ENCODE measurements at places on chromosomes 2 and 18. TPM values are rescaled to one million over a fixed set of nuclear protein-coding genes. Genes with fewer than 3 reads are reported as not detected.

The SOCS6 gene
- 2.6 TPM for total RNA-seq

The MOGAT1 gene
- not detected for total RNA-seq

The PLEK gene
- total RNA-seq = 9.1 TPM

The EGR4 gene
- not detected for total RNA-seq

The TFPI gene
- not detected for total RNA-seq

The RNF125 gene
- 38.2 TPM for total RNA-seq

The COL4A3 gene
- 0.03 TPM for total RNA-seq

The DSG4 gene
- total RNA-seq = not detected

DNA sequence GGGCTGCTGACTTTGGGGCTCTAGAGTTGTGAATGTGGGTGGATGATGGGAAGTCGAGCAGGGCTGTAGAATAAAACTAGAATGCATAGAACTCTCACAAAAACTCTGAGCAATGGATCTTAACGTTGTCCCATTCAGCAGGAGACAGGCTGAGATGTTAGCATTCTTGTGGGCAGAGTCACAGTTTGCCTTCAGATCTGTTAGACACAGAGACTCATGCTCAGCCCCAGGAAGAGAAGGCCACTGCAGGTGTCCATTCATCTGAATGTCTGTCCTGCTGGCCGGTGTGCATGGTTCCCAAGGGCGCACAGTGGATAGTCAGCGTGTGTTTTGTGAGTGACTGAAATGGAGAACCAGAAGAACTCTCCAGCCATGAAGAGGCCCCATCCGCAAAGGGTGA lies 111.3 kb downstream of the TSN start:
- H3K36me3 ChIP-seq = no peaks in the 10 kb centered on the region
- no peak for DNase-seq
- no peak overlapping the region for H3K27ac ChIP-seq
- H3K27me3 ChIP-seq = peaks cover 6% of the 10 kb centered on the region
- no peaks in the 10 kb centered on the region for H3K4me1 ChIP-seq

DNA sequence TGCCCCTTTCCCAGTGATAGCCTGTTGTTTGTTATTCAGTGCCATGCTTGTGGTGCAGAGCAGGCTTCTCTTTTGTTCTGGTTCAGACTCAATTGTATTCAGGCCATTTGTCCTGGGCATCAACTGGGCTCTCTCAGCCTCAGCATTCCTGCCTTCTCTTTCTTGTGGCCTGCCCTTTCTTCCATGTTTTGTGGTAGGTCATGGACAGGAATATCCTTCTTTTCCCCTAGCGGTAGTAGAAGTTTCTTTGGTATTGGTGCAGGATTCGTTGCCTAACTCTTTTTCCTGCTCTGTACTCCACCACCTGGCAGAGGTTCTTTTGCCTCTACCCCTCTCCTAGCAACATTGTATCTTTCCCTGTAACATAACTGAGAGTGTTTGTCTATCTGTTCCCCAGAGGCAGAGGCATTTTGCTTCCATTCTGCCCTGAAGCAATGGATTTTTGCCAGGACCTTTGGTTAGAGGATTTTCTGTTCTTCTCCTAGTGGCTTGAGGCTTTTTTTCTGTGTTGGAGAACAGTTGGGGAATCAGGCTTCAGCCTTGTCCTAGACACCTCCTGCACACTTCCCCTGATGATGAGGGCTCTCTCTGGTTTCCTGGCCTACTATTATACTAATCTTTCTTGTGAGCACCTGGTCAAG lies 68.5 kb downstream of the NCOA1 start:
- no peak for DNase-seq
- H3K27me3 ChIP-seq = no peaks in the 10 kb centered on the region
- H3K4me3 ChIP-seq = no peak overlapping the region
- no peak overlapping the region for H3K27ac ChIP-seq
- H3K4me1 ChIP-seq = no peaks in the 10 kb centered on the region

DNA sequence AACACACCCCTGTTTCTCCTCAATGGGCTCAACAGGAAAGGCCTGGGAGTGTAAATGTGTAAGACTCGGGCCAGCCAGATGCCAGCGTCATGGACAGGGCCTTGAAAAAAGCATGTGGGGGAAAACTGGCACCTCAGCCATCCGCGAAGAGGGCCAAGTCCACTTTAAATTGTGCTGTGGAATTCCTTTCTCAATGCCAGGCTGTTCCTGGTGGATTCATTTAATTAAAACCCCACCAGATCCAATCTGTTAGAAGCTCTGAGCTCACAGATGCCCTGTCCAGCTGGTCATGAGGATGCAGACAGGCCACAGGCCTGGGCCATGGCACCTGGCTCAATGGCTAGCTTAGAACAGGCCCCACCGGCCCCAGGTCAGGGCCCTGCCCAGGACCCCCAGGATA lies 24.8 kb downstream of the KCNK3 start:
- no peaks in the 10 kb centered on the region for H3K4me1 ChIP-seq
- no peaks in the 10 kb centered on the region for H3K27me3 ChIP-seq
- H3K4me3 ChIP-seq = no peak overlapping the region
- DNase-seq = no peak
- H3K27ac ChIP-seq = no peak overlapping the region

DNA sequence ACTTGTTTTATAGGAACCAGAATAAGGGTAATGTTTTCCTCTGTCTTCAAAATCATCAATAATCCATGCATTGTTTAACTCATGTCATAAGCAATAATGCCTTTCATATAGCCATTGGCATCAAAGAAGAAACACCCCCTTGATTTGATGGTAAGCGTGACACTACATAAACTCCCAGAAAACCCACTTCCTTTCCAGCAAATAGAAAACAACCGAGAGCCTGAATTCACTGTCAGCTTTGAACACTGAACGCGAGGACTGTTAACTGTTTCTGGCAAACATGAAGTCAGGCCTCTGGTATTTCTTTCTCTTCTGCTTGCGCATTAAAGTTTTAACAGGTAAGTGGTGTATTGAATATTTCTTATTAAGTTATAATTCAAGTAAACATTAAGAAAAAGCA lies at the start of gene ICOS:
ICOS (plus strand) TSS at position 229 of the 400 bp plus-strand sequence; CDS start at position 281, 52 bp downstream.
- peak within 1 kb of the TSS; percentile 79 for H3K27ac ChIP-seq
- H3K36me3 ChIP-seq = no peaks in the 10 kb centered on the region
- DNase-seq = peak; percentile 66
- peaks cover 63% of the 10 kb centered on the region for H3K4me1 ChIP-seq

DNA sequence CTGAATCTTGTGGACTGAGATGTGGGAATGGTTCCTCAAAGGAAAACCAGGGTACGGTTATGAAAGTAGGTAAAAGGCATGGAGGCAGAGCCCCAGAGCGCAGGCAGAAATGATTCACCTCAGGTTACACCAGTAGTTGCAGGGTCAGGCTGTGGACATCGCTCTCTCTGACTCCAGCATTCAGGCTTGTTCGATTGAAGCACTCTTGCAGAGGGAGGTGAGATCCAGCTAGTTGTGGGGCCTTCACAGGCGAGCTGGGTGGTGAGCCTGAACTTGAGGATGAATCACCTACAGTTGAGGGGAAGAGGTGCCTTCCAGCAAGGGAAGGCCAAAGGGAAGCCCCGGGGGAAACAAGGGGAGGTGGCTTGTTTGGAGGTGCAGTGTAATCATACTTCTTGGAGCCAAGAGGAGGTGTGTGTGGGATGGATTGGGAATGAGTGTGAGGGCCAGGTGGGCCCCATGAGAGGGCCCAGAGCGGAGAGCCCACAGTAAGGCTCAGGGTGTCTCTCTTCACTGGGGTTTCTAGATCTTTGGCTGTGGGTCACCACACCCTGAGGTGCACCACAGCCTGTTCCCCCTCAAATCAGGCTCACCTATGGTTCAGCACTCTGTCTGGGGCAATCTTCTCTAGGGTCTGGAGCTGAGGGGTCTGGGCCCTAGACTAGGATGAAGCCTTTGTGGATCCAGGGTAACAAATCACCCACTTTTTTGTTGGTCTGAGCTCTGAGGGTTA lies 48.5 kb upstream of the MCFD2 start:
- H3K36me3 ChIP-seq = peaks cover 23% of the 10 kb centered on the region
- no peak overlapping the region for H3K4me3 ChIP-seq
- H3K27me3 ChIP-seq = no peaks in the 10 kb centered on the region
- no peaks in the 10 kb centered on the region for H3K4me1 ChIP-seq
- no peak for DNase-seq
- no peak overlapping the region for H3K27ac ChIP-seq

DNA sequence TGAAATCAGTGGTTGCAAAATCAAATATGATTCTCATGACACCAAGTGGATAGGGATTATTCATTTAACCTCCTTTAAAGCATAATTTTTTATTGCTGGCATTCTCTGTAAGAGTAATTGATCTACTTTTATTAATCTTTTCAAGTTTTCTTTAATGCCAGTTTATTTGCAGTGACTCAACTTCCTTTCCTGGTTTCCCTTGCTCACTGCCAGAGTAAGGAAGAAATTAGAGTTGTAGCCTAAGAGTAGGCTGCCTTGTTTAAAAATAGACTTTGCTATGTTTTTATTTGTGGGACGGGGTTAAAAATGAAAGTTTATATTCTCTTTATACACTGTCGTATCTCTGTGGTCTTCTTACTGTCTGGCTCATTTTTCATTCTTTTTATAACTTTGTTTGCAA lies 148.6 kb downstream of the WDR7 start:
- no peaks in the 10 kb centered on the region for H3K27me3 ChIP-seq
- no peaks in the 10 kb centered on the region for H3K4me1 ChIP-seq
- no peak overlapping the region for H3K27ac ChIP-seq
- no peaks in the 10 kb centered on the region for H3K36me3 ChIP-seq

DNA sequence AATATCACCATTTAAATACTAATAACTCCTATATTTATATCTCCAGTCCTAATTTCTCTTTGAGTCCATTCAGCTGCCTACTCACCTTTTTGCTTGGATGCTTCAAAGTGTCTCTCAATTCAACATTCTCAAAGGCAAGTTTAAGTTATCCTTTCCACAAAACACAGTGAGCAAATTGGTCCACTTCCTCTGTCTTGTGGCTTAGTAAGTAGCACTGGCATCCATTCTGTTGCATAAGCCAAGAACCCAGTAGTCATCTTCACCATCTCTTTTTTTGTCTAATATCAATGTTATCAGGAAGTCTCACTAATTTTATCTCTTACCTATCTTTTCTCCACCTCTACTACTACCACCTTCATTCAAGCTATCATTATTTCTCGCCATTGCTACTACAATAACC lies 27.4 kb upstream of the IL1RL1 start:
- H3K4me3 ChIP-seq = no peak overlapping the region
- H3K4me1 ChIP-seq = no peaks in the 10 kb centered on the region
- H3K36me3 ChIP-seq = no peaks in the 10 kb centered on the region
- no peak overlapping the region for H3K27ac ChIP-seq

DNA sequence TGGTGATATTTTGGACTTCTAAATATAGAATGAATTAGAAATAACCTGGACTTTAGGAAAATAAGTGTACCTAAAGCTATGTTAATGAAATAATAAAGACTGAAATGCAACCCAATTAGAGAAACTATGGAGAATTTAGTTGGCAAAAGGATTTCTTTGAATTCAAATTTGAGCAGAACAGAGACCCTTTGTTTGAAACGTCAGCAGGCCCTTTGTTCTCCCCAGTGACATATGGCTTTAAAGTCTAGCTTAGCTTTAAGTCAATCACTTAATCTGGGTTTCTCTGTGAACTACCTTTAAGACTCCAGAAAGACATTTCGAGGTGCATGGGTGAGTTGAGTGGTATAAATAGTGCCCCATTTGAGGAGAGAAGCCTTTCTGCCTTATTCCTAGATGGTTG lies 130.5 kb upstream of the CREB1 start:
- no peak overlapping the region for H3K4me3 ChIP-seq
- H3K27ac ChIP-seq = no peak overlapping the region
- H3K27me3 ChIP-seq = no peaks in the 10 kb centered on the region
- H3K4me1 ChIP-seq = no peaks in the 10 kb centered on the region
- no peaks in the 10 kb centered on the region for H3K36me3 ChIP-seq
- DNase-seq = no peak

DNA sequence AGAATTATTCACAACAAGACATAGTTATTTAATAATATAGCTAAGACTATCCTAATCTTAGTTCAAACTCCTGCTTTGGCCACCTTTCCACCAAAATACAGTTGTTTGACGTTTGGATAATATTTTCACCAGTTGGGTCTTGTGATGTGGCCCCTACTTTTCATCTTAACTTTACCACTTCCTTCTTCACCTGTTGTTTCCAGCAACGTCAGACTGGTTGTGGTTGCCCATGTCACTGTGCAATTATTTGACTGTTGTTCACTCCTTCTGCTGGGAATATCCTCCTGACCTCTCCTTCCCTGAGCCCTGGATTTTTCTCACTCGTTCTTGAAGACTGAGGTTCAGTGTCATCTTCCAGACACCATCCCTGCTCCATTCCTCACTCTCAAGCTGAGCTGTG lies 132.2 kb upstream of the RASGRP3 start:
- no peak overlapping the region for H3K27ac ChIP-seq
- H3K4me1 ChIP-seq = no peaks in the 10 kb centered on the region
- H3K36me3 ChIP-seq = no peaks in the 10 kb centered on the region
- peak; percentile 5 for DNase-seq

DNA sequence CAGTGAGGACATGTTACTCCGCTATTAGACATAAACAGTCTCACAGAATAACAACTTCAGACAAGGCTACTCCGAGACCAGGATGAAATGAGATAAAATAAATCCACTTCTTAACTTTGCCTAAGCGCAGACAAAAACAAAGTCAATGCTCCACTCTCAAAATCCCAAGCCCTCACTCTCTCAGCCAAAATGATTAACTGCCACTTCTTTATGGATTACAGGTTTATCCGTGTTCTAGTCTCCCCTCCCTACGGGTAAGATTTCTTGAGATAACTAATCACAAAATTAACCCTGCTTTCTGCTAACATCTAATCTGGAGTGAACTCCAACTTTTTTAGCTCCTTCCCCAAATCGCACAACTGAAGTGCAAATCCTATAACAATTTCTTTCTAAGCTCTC lies 1.1 kb upstream of the CRYGC start:
- no peaks in the 10 kb centered on the region for H3K36me3 ChIP-seq
- no peaks in the 10 kb centered on the region for H3K4me1 ChIP-seq
- H3K27me3 ChIP-seq = no peaks in the 10 kb centered on the region
- H3K27ac ChIP-seq = no peak overlapping the region

DNA sequence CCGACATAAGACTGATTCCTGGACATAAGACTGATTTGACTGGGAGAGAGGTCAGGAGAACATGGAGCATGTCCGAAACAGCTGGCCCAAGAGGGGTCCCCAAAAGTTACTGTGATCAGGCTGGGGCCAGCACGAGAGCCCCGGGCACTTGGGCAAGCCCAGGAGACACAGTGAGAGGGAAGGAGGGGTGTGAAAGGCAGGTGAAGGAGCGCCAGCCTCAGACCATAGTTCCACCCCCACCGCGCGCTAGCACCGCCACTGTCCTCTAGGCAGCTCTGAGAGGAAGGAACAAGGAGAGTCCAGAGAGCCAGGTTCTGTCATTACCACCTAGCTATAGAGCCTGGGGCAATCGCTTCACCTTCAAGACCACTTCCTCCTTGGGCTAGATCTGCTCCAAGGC lies 78.2 kb upstream of the DAPL1 start:
- no peaks in the 10 kb centered on the region for H3K4me1 ChIP-seq
- no peak for DNase-seq
- H3K4me3 ChIP-seq = no peak overlapping the region
- H3K27ac ChIP-seq = no peak overlapping the region
- H3K27me3 ChIP-seq = no peaks in the 10 kb centered on the region

Measured in CD4-positive, alpha-beta memory T cell (primary cell).